ENCODE measurements at places on chromosomes 11 and 22. TPM values are rescaled to one million over a fixed set of nuclear protein-coding genes. Genes with fewer than 3 reads are reported as not detected.

Gene SPI1
- total RNA-seq, result 0.42 TPM

Gene EPS8L2
- 18.8 TPM for total RNA-seq

Gene OR51B5
- total RNA-seq, result 0.15 TPM

Gene NEFH
- total RNA-seq, result 2.0 TPM

Gene MISFA
- not detected for total RNA-seq

Gene TPBGL
- not detected for total RNA-seq

Gene CSF2RB
- not detected for total RNA-seq

Gene APOL5
- not detected for total RNA-seq

Gene KCNQ1OT1
- 0.83 TPM for total RNA-seq
